ENCODE measurements at places on chromosomes 3 and 15.
A peak's percentile ranks its signal among the peaks of the same experiment; 100 is the strongest.

DNA sequence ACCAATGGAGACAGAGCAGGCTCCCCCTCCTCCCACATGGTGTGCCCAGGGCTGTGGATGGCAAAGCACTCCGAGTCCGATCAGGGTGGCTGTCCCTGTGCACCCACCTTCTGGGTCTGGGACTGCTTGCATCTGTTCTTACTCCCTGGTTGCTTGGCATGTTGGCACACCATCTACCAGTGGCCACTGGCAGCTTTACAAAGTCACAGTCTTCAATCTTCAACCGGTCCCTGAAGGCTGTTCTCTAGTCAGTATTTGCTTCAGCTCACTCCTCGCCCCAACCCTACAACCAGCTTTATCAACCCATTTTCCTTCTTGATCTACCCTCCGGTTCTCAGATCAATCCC is 14.8 kb downstream of the HOMER2 start:
- H3K36me3 ChIP-seq, result no peaks in the 10 kb centered on the region
- H3K27me3 ChIP-seq, result no peaks in the 10 kb centered on the region
- no peak overlapping the region for H3K27ac ChIP-seq
- DNase-seq, result no peak
- H3K4me1 ChIP-seq, result peaks cover 6% of the 10 kb centered on the region

GRCh38 chr15:45274636-45275380 is 22.8 kb downstream of the SLC28A2 start:
- H3K4me1 ChIP-seq, result peaks cover 12% of the 10 kb centered on the region
- H3K27ac ChIP-seq, result no peak overlapping the region
- no peaks in the 10 kb centered on the region for H3K27me3 ChIP-seq
- H3K36me3 ChIP-seq, result no peaks in the 10 kb centered on the region

DNA sequence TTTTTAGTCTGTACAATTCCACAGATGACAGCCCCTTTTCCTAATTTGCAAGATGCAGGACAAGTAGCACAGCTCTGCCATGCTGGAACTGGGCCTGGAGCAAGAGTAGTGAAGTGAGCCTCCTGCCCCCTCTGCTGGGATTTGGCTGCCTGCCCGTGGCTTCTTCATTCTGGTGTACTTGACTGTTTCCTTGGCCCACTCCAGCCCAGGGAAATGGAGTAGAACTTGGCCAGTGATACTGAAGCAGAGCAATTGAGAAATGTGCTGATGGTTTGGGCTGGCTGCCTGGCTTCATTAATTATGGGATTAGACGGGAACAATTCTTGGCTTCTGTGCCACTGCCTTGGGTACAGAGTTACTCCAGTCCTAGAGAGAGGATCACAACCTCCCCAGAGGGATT is 2.8 kb downstream of the GPD1L start:
- no peak for DNase-seq
- peaks cover 59% of the 10 kb centered on the region for H3K4me1 ChIP-seq
- peaks cover 20% of the 10 kb centered on the region for H3K36me3 ChIP-seq
- H3K4me3 ChIP-seq, result no peak overlapping the region

GRCh38 chr15:100234158-100235029 is 107.4 kb downstream of the ADAMTS17 start:
- peaks cover 4% of the 10 kb centered on the region for H3K27me3 ChIP-seq
- H3K27ac ChIP-seq, result no peak overlapping the region
- peaks cover 23% of the 10 kb centered on the region for H3K4me1 ChIP-seq
- H3K4me3 ChIP-seq, result no peak overlapping the region

DNA sequence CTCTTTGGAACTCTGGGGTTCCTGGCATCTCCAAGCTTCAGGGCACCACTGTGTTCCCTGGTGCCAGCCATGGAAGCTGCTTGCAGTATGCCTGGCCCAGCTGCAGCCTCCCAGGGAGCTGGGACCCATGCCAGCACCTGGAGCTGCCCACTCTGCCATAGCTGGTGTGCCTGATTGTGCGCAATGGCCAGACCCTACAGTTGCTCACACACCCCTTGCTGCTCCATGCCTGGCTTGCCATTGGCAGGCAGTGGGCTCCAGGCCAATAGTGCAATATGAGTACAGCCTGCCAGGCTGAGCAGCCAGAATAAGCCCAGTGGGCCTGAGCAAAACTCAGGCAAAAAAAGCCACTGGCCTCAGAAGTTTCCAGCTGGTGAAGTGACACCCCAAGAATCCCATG is 43.8 kb upstream of the LRRFIP2 start:
- peaks cover 6% of the 10 kb centered on the region for H3K27me3 ChIP-seq
- H3K4me1 ChIP-seq, result peaks cover 10% of the 10 kb centered on the region
- H3K4me3 ChIP-seq, result no peak overlapping the region
- DNase-seq, result no peak
- H3K36me3 ChIP-seq, result no peaks in the 10 kb centered on the region
- H3K27ac ChIP-seq, result no peak overlapping the region

DNA sequence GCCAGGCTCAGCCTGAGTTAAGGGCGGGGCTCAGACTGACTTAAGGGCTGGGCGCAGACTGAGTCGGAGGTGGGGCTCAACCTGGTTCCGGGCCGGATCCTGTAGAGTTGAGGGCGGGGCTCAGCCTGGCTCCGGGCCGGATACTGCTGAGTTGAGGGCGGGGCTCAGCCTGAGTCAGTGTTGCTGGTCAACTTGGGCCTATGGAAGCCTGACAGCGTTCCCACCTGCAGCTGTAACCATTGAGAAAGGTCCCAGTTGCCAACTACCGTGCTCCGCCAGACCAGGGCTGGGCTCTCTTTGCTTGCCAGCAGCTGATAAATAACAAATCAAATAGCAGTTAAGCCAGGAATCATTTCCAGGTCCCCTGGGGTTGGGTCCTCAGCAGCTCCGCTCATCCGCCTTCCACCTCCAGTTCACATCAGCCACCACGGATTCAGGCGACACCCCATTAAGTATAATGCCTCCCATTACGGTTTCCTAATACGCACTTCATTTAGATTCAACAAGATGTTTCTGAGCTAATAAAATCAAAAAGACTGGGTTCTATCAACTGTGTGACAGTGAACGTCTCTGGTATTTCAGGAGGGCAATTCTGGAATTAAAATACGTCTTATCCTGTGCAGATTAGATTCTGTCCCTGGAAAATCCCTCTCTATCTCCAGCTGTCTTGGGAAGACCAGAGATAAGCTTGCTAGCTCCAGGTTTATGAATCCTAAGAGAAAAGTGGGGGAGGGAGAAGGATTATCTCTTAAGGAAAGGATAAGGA is 7.3 kb downstream of the GRIP2 start:
- no peaks in the 10 kb centered on the region for H3K36me3 ChIP-seq
- DNase-seq, result no peak

GRCh38 chr3:171711461-171712170 is 98.7 kb downstream of the PLD1 start:
- H3K4me3 ChIP-seq, result no peak overlapping the region
- H3K27ac ChIP-seq, result no peak overlapping the region
- H3K4me1 ChIP-seq, result peaks cover 2% of the 10 kb centered on the region
- DNase-seq, result no peak
- no peaks in the 10 kb centered on the region for H3K27me3 ChIP-seq

DNA sequence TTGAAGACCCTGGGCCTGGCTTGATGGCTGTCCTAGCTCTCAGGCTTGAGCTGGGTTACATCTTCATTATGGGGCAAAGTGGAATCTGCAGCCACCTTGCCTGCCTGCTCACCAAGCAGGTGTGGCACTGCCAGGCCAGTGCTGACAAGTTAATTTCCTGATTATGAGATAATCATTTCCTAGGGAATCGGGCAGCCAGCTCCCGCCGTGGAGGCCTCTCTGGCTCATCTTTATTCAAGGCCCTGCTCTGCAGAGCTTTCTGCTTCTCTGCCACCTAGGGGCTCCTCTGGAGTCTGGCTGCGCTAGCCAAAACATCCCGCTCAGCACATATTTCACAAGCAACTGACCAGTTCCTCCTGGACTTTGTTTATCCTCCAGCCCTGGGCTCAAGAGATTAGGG is 9.9 kb downstream of the LOXL1 start:
- no peaks in the 10 kb centered on the region for H3K27me3 ChIP-seq
- DNase-seq, result no peak
- H3K36me3 ChIP-seq, result no peaks in the 10 kb centered on the region
- H3K4me1 ChIP-seq, result no peaks in the 10 kb centered on the region
- no peak overlapping the region for H3K27ac ChIP-seq
- no peak overlapping the region for H3K4me3 ChIP-seq

DNA sequence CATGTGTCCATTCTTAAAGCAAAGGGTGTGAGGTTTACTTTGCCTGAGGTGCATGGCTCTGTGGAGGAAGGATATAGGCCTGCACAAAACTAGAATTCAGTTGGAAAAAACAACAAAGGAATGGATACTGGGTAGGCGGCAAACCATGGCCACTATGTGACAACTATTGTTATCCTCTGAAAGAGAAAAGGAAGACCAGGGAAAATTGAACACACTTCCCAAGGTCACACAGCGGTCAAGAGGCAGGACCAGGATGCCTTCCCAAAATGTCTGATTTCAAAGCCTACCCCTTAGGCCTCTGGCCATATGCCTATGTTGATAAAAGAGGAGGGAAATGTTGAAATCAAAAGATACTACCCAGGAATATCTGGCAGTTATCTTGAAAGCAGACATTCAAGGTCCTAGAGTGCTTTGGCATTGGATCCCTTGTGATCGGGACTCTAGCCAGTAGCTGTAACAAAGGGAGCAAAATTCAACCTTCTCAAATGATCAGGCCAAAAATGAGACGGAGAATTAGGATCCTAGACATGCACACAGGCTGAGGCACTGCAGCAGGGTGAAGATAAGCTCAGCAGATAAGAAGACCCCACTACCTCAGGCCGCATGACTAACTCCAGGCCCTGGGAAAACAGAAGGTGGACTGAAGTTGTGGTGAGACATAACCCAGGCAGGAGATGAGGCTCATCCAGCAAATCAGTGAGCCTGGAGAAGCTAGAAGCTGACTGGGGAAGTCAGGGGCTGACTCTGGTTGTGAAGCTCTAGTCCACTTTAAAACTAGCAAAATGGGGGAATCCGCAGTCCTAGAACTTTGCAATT is 292.2 kb downstream of the NEK10 start:
- no peaks in the 10 kb centered on the region for H3K36me3 ChIP-seq
- H3K4me3 ChIP-seq, result no peak overlapping the region
- H3K27me3 ChIP-seq, result peaks cover 11% of the 10 kb centered on the region
- no peak overlapping the region for H3K27ac ChIP-seq

DNA sequence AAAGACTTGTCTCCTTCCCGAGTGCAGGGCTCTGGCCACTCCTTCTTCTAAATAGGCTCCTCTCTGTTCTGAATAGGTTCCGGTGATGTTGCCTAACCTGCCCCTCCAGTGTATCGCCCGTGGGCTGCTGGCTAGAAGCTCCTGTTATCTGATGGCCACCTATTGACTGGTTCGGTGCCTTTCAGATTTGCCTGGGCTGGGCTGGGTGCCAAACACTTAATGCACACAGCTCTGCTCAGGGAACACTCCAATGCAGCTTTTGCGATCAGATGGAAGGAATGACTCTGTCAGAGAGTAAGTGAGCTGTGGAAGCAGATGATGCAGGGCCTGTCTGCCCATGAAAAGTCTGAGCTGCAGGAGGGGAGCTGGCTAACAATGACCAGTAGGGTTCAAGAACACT is 112.9 kb downstream of the CORO2B start:
- H3K27me3 ChIP-seq, result no peaks in the 10 kb centered on the region
- no peak overlapping the region for H3K4me3 ChIP-seq
- no peaks in the 10 kb centered on the region for H3K36me3 ChIP-seq
- H3K4me1 ChIP-seq, result peaks cover 7% of the 10 kb centered on the region

GRCh38 chr3:72492240-72492639 is 356.0 kb downstream of the SHQ1 start:
- no peaks in the 10 kb centered on the region for H3K27me3 ChIP-seq
- H3K4me3 ChIP-seq, result no peak overlapping the region
- no peaks in the 10 kb centered on the region for H3K36me3 ChIP-seq
- no peak for DNase-seq
- H3K4me1 ChIP-seq, result peaks cover 7% of the 10 kb centered on the region
- H3K27ac ChIP-seq, result no peak overlapping the region

DNA sequence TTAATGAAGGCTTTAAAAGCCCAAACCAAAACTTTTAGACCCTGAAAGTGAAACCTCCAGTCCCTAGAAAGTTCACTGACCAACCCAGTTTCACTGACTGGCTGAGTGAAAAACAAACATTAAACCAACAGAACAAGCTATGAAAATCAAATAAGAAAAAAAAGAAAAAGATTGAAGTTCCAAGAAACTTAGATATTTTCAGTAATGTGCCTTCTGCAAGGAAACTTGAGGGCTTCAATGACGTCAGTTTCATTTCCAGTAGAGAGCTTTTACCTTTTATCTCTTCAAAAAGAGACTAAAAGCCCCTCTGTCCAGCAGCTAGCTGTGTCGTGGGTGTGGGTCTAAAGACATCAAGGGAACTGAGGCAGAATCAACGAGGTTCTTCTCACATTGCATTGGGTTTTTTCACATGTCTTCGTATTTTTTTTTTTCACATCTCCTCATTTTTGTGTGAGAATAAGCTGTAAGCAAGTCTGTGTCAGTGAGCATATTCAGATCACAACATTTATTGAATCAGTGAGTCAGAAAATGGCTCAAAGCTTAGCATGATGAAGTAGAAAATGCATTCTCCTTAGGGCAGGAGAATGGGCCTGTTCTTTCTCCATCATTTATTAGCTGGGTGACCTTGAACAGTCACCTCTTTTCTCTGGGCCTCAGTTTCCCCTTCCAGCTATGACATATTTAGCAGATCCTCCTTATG is 54.8 kb upstream of the BCL6 start:
- peaks cover 65% of the 10 kb centered on the region for H3K4me1 ChIP-seq
- no peak for DNase-seq
- H3K4me3 ChIP-seq, result peak overlapping the region; percentile 38
- no peaks in the 10 kb centered on the region for H3K27me3 ChIP-seq
- H3K27ac ChIP-seq, result peak overlapping the region; percentile 97

- H3K27ac ChIP-seq, result no peak overlapping the region
- no peaks in the 10 kb centered on the region for H3K4me1 ChIP-seq
- no peak for DNase-seq
- no peak overlapping the region for H3K4me3 ChIP-seq
- H3K36me3 ChIP-seq, result peaks cover 31% of the 10 kb centered on the region
Observed at GRCh38 chr15:88535100-88535499, 11.4 kb downstream of the DET1 start.

GRCh38 chr3:105413343-105413887 is 46.7 kb downstream of the ALCAM start:
- no peak overlapping the region for H3K4me3 ChIP-seq
- no peaks in the 10 kb centered on the region for H3K4me1 ChIP-seq
- H3K27me3 ChIP-seq, result no peaks in the 10 kb centered on the region
- no peaks in the 10 kb centered on the region for H3K36me3 ChIP-seq
- H3K27ac ChIP-seq, result no peak overlapping the region
- DNase-seq, result no peak

DNA sequence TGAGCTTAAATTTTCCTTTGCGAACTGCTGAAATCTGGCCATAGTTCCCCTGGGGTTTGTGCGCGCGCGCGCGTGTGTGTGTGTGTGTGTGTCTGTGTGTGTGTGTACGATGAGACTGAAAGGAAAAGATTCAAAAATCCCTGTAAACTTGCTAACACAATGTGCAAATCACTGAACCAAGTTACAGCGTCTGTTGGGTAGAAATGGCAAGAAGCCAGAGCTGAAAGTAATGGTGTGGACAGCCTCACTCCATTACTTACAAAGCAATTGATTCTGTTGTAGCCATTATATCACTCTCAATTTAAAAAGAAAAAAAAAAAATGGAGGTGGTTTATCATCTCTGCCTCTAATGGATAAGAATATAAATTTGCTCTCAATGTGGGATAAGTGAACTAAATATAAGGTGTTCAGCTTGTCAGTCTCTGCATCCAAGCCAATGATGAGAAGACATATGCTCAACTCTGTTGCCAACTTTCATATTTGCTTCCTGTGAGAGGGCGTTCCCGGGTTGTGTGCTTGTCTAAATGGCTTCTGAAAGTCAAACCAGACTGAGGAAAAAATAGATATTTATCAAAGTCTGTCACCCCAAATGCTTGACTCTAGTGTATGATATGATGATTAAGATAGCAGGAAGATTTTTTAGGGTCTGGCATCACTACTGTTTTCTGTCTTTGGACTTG is 422.2 kb downstream of the ZNF385D start:
- DNase-seq, result no peak
- no peaks in the 10 kb centered on the region for H3K36me3 ChIP-seq
- no peaks in the 10 kb centered on the region for H3K27me3 ChIP-seq
- H3K4me1 ChIP-seq, result peaks cover 2% of the 10 kb centered on the region
- no peak overlapping the region for H3K4me3 ChIP-seq
- H3K27ac ChIP-seq, result no peak overlapping the region
